Aorta (tissue), 5 donors: ENCODE measurements at places on chromosomes 3 and 15. TPM values are rescaled to one million over a fixed set of nuclear protein-coding genes. Genes with fewer than 3 reads are reported as not detected.

DNA sequence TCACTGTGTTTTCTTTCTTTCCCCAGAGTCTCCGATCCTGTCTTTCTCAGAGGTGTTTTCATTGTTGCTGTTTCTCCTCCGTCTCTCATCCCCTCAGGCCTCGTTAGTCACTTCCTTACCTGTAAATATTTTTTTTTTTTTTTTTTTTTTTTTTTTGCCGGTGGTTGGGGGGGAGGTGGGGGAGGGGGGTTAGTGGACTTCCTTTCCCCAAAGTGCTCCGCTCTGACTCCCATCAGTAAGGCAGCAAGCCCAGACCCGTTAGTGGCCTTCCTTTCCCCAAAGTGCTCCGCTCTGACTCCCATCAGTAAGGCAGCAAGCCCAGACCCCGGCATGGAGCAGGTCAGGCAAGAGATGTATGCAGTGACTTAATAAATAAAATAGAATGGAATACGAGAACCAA is 97.1 kb upstream of the TNFAIP8L3 start:
- DNase-seq = no peak

The FYTTD1 gene
- total RNA-seq = 55.0 TPM

- no peak for DNase-seq
These were observed 524.8 kb upstream of the TBL1XR1 start for GRCh38 chr3:177721864-177722785.

The RIOX2 gene
- total RNA-seq = 25.8 TPM

The LMCD1 gene
- 1,289 TPM for total RNA-seq

DNA sequence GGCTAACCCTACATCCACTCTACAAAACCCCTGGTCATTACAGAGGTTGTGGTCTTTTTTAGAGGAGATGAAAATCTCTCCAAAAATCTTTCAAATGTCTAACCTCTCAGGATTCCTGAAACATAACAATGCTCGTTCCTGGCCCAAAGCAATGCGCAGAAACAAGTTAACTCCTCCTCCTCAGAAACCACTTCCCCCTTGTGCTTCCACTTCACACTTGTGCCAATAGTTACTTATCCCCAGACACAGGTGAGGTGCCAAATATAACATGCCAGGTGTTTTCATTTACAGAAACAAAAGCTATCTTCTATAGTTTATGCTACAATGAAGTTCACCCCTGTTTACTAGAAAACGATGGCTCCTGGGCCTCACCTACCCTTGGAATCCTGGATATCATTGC is 6.2 kb downstream of the NDUFAF1 start:
- DNase-seq = no peak

DNA sequence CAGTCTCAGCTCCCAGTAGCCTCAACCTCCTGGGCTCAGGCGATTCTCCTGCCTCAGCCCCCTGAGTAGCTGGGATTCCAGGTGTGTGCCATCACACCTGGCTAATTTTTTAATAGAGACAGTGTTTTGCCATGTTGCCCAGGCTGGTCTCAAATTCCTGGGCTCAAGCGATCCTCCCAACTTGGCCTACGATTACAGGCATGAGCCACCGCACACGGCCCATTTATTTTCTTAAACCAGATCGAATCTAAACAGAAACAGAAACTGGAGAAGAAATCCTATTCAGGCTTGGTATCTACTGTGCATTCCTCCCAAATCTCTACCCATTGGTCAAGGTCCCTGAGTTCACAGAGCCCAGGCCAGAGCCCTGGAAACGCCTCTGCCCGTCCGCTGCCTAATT is 74.2 kb downstream of the PGPEP1L start:
- DNase-seq = no peak

DNA sequence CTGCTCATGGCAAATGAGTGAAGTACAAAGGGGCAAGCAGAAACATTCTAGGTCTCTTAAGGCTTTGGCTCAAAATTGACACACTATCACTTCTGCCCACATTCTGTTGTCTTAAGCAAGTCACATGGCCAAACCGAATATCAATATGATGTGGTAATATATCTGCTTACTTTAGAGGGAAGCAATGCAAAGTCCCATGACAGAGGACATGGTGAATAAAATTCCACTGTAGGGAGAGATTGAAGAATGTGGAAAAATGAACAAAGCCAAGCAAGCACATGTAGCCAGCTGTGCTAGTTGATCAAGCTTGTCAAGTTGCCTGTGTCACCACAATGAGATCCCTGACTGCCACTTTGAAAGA is 11.2 kb upstream of the TBC1D5 start:
- no peak for DNase-seq

DNA sequence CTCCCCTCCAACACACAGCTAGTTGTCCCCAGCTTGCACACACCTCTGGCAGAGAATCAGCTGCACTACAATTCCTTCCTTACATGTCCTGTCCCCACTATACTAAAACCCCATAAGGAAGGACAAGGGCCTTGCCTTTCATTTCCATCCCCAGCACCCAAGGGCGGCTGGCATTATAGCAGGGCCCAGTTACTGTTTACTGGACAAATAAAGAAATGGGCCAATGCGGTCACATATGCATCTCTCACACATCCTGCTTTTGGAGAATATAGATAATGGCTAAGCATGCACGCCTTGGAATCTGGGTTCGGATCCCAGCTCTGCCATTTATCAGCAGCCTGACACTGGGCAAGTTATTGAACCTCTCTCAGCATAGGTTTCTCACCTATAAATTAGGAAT is 99.1 kb downstream of the DAPK2 start:
- DNase-seq = no peak

GRCh38 chr15:28896951-28897350 is 11.2 kb downstream of the APBA2 start:
- no peak for DNase-seq

The ADAMTS7 gene
- total RNA-seq = 14.7 TPM
